ENCODE measurements at places on chromosomes 2 and 18.

GRCh38 chr2:166539340-166540162, 45.5 kb upstream of the SCN7A start:
- DNase-seq: no peak

DNA sequence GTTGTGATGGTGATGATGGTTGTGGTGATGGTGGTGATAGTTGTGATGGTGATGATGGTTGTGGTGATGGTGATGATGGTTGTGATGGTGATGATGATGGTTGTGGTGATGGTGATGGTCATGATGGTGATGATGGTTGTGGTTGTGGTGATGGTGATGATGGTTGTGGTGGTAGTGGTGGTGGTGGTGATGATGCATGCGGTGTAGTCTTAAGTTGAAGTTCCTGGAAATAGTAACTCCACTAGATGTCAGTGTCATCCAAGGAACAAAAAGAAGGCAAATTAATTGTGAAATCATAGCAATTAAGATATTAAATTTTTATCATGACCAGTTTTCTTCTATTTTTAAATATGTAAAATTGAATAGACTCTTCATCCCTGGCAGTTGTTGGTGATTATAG, 309.2 kb downstream of the AGAP1 start:
- DNase-seq: no peak

GRCh38 chr2:144854596-144854995, 334.7 kb upstream of the ZEB2 start:
- DNase-seq: no peak

DNA sequence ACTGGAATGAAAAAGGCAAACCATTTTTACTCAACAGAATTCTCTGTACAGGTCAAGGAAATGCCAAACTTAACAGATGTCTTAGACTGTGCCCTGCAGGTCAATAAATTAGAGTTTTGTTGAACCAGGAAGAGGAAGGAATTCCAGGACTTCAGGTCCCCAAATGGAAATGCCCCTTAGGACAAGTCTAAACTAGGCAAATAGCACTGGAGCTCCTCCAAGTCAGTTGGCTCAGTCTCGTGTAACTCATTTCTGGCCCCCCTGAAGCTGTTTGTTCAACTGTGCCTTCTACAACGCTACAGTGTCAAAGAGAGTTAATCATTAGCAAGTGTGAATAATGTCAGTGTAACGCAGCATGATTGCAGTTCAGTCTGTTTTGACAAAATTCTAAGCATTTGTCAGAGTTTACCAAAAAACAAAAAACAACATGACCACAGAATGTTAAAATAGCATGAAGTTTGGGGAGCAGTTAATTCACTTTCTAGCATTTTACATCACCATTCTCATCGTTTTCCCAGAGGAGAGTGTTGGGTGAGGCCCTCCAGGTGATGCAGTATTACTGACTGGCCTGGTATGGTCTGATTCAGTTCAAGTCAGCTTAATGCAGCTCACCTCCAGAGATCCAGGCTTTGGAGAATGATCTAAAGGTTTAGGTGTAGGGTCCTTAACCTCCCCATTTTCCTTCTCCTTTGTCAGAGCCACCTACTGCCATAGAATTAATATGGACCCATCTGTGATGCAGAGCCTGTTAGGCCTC, 108.1 kb downstream of the AQP4 start:
- DNase-seq: no peak
